ENCODE measurements at places on chromosomes 4 and X.

DNA sequence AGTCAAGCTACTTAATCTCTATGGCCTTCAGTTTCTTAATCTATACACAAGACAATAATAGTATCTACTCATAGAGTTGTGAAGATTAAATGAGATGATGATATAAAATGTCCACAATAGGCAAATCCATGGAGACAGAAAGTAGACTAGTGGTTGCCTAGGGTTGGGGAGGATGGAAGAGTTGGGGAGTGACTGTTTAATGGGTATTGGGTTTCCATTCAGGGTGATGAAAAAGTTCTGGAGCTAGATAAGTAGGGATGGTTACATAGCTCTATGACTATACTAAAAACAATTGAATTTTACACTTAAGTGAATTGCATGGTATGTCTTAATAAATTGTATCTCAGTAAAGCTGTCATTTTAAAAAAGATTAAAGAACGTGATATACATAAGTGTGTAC, 35.7 kb downstream of the BCORL1 start:
- DNase-seq, result no peak

GRCh38 chrX:41596596-41596995, 92.2 kb upstream of the GPR34 start:
- peak; percentile 5 for DNase-seq

DNA sequence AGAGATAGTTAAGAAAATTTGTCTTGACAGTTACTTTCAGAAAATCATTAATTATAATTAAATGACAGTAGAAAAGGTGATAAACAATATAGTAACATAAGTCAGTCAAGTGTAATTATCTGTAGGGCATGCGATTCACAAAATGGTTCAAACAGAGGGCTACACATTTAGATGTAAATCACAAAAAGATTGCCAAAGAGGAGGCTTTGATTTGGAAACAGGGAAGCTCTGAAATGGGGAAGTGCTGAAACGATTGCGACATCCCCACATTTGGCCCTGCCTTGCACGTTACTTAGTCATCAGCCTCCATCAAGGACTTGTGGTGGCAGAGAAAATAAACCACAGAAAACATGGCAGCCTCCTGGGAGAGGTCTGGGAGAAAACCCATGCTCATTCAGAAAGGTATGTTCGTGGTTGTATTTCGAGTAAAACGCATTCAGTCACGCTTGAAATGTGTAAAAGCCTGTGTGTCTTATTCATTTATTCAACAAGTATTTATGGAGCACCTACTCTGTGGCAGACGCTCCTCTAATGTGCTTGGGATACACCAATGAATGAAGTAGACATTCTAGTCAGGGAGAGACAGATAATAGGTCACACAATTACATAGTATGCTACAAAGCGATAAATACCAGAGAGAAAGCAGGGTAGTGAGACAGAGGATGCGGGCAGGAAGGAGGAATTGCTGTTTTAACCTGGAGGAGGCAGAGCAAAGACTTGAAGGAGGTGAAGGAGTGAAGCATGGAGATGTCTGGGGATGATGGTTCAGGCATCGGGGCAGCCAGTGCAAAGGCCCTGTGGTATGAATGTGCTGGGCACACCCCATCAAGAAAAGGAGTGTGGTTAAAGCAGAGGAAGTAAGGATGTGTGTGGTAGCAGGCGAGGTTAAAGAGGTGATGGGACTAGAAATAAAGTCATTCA, 7.8 kb downstream of the RBM47 start:
- DNase-seq, result no peak

- DNase-seq, result no peak
Measured at GRCh38 chr4:63348735-63349673, 1060.2 kb downstream of the TECRL start.

- DNase-seq, result no peak
Measured at GRCh38 chr4:124590480-124590879, 122.1 kb downstream of the ANKRD50 start.

Data from GM12891 (cell line).